ENCODE measurements at places on chromosomes 4 and X. TPM values are rescaled to one million over a fixed set of nuclear protein-coding genes. Genes with fewer than 3 reads are reported as not detected.

The NOX1 gene
- total RNA-seq, result not detected

The NAT8L gene
- total RNA-seq, result under 0.01 TPM

The SPANXN4 gene
- total RNA-seq, result not detected

The MAGEH1 gene
- 28.8 TPM for total RNA-seq

The IL2RG gene
- 2.4 TPM for total RNA-seq

The TLR6 gene
- total RNA-seq, result 1.7 TPM

The PHOX2B gene
- 0.66 TPM for total RNA-seq

The NHS gene
- total RNA-seq, result 8.7 TPM

The ELMOD2 gene
- total RNA-seq, result 13.9 TPM

The FGF13 gene
- 14.4 TPM for total RNA-seq

The KLF8 gene
- total RNA-seq, result 15.5 TPM

The FSTL5 gene
- 0.42 TPM for total RNA-seq

The TEX13B gene
- not detected for total RNA-seq

The HMX1 gene
- total RNA-seq, result not detected

The TMSB4X gene
- 3,144 TPM for total RNA-seq

The ZNF157 gene
- not detected for total RNA-seq

The SLC4A4 gene
- 4.8 TPM for total RNA-seq

The MAGEB10 gene
- not detected for total RNA-seq

The POU3F4 gene
- not detected for total RNA-seq

The ARX gene
- not detected for total RNA-seq

The TRIM75 gene
- not detected for total RNA-seq

The UGT2A3 gene
- total RNA-seq, result not detected

The PDLIM3 gene
- 1,279 TPM for total RNA-seq

The IKBKG gene
- 18.0 TPM for total RNA-seq

The TCEANC gene
- 3.8 TPM for total RNA-seq

The SOX3 gene
- total RNA-seq, result not detected

The PABPC1L2A gene
- not detected for total RNA-seq

The XIAP gene
- 21.0 TPM for total RNA-seq

The PDK3 gene
- total RNA-seq, result 38.4 TPM

The CD40LG gene
- total RNA-seq, result 0.33 TPM

The MAP9 gene
- total RNA-seq, result 10.8 TPM

The ARHGAP4 gene
- total RNA-seq, result 18.6 TPM

The CRMP1 gene
- total RNA-seq, result 4.0 TPM

The ZCCHC12 gene
- 0.11 TPM for total RNA-seq

The ADH1A gene
- total RNA-seq, result 0.58 TPM

The CFAP99 gene
- not detected for total RNA-seq

The ADGRG2 gene
- 2.7 TPM for total RNA-seq

The MYOZ2 gene
- 0.58 TPM for total RNA-seq

The GYG2 gene
- total RNA-seq, result 10.3 TPM

The ETDB gene
- total RNA-seq, result not detected

The SPIN2A gene
- total RNA-seq, result 0.17 TPM

The RBM47 gene
- 29.1 TPM for total RNA-seq

The PLP1 gene
- total RNA-seq, result 27.5 TPM

The NPY2R gene
- total RNA-seq, result not detected

The HPGD gene
- 55.6 TPM for total RNA-seq
